ENCODE measurements at places on chromosomes 1 and 21. TPM values are rescaled to one million over a fixed set of nuclear protein-coding genes. Genes with fewer than 3 reads are reported as not detected.

GRCh38 chr1:54405898-54406293, 298 bp downstream of the SSBP3 start:
- DNase-seq, result no peak

Gene LIPI
- not detected for total RNA-seq

Gene LORICRIN
- total RNA-seq, result 731 TPM

DNA sequence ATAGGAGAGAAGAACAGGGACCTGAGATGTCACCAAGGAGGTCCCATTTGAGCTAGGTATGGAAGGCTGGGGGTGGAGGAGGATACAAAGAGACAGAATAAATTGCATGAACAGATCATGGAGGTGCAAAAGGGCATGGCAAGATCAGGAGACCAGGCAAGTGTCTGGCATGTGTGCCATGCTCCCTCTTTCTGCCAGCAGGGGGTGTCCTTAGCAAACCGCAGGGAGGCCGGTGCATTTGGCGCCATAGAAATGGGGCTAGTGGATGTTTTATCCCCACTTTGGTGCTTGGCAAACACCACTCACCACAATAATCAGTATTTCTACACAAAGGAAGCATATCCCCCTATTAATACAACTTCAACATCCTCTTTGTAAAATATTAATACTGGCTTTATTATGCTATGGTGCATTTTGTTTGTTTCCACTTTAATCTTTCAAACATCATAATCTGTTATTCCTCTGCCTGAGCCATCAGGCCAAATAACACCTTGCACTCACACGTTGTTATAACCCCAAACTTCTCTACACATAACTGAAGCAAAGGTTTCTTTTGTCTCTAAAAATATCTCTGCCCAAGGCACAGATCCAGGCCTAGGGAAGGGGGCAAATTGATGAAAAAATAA, 25.9 kb downstream of the S100A6 start:
- DNase-seq, result no peak

DNA sequence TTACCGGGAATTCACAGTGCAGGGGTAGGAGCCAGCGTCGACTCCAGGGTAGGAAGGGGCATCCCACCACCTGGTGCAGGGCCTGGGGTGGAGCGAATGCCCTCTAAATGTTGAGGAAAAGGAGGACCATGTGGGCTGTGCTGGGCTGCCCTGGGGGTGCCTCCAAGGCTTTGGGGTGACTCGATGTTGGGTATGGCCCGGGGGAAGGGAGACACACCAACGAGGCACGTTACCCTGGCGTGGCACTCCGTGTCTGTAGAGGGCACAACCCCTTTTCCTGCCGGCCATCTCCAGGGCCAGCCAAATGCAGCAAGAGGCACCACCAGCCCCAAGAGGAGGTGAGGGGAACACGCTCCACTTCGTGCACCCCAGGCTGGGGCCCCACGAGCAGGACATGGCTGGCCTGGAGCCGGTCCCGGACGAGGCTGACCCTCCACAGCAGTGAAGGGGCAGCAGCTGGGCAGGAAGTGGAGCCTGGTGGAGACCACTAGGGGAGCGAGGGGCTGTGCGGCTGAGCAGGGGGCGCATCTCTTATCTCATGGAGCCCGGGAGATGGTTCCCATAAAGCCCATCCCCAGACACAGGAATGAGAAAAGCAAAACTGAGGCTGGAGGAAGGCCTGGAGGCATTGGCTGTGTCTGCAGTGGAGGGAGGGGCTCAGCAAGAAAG, 11.2 kb downstream of the ACTRT2 start:
- no peak for DNase-seq

Gene LHX4
- 0.17 TPM for total RNA-seq

- DNase-seq, result no peak
Measured at GRCh38 chr1:33436557-33437285, 5.8 kb upstream of the PHC2 start.

Measured in lower leg skin (tissue), 4 donors.